ENCODE measurements at places on chromosomes 7 and 10.

DNA sequence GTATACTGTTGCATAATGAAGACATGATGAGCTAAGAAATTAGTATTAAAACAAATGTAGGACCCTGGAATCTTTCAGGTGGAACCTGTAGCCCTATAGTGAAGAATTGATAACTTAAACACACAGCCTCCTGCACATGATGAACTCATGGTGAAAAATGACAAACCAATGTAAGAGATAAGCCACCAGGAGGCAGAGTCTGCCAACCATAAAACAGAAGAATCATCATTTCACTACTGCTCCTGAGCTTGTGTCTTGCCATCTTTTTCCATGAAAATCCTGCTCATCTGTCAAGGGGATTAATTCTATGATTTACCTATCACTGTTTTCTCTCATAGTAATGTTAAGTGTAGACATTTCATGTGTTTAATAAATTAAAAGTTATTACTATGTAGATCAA is 363.9 kb downstream of the MALRD1 start:
- DNase-seq, result no peak

- no peak for DNase-seq
These were observed 286.4 kb downstream of the ARHGAP12 start for GRCh38 chr10:31642281-31642680.

GRCh38 chr7:159006610-159007130 is 138.0 kb downstream of the VIPR2 start:
- no peak for DNase-seq

DNA sequence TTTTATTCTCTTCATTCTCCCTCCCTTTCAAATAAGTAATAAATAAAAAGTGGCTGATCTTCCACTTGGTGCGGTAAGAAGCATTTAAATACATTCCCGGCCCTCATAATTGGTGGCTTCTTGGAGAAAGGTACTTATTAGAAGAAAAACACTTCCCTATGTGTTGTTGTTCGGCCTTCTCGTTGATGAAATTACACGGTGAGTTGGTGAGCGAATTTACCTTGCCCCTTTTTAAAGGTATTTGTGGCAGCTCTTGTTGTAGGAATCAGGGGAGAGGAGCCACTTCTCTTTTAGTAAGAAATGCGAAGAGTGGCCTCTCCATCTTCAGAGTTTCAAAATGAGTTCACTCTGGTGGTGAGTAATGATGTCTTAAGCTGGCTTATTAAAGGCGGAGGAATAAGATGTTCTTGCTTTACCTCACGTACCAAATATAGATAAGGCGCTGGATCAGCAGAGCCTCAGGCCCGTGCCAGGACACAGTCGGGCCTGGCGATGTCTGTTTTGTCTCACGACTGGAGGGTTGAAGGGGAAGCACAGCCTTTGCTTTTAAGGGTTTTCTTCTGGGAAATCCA is 135.9 kb downstream of the CUX1 start:
- DNase-seq, result no peak

DNA sequence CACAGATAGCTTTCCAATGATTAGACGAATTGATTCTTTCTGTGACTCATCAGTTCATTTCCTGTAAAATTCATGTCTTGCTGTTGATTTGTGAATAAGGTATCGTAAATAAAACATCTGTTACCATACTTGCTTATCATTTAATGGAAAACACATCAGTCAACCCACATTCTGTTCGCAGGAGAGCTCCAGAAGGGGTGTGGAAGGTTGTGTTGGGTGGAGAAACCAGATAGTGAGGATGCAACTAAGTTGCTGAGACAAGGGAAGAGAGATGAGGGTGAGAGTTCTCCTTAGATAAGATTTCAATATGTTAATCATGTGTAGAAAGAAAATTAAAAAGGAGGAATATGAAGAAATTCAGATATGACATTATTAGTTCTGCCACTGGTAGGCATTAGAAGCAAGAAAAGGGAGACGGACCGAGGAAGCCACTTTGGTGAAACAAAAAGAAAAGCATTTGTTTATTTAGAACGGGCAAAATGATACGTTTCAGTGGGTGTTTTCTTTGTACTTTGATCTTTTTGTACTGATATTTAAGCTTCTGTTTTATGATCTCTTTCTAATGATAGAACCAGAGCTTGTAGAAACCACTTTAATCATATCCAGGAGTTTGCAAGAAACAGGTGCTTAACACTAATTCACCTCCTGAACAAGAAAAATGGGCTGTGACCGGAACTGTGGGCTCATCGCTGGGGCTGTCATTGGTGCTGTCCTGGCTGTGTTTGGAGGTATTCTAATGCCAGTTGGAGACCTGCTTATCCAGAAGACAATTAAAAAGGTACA is 7.8 kb downstream of the CD36 start:
- DNase-seq, result no peak

DNA sequence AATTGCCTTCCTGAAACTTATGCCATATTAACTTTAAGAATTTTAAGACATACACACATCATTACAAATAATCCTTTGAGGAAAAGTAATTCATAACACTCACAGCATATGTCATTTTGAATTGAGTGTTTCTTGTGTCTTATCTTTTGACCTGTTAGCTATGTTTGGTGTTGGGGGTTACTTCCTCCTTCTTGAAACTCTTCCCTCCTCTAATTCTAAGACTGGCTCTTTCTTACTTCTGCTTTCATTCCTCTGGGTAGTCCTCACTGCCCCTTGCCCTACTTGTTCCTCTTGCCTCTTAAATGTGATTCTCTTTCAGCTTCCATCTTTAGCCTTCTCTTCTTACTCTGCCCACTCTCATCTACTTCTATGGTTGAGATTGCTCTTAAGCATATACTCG is 28.3 kb upstream of the PIP4K2A start:
- no peak for DNase-seq

DNA sequence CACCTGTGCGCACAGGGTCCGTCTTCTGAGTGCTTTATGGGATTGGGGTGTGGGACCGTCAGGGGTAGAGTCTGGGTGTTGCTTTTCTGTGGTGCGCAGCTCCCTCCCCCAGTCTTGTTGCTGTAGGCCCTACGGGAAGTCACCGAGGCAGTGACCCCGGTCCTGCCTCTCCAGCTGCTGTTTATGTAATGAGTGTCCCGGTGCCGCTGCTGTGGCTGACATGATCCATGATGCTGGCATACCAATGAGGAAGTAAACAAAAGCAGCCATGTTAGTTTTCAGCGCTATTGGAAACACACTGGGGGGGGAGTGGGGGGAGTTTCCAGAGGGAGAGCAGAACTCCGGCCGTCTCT is 1.1 kb downstream of the TRIM8 start:
- DNase-seq, result no peak

- DNase-seq, result no peak
These were observed 42.7 kb upstream of the SMARCD3 start for GRCh38 chr7:151291206-151291605.

- DNase-seq, result no peak
These were observed 25.0 kb downstream of the GPR22 start for GRCh38 chr7:107494884-107495283.

DNA sequence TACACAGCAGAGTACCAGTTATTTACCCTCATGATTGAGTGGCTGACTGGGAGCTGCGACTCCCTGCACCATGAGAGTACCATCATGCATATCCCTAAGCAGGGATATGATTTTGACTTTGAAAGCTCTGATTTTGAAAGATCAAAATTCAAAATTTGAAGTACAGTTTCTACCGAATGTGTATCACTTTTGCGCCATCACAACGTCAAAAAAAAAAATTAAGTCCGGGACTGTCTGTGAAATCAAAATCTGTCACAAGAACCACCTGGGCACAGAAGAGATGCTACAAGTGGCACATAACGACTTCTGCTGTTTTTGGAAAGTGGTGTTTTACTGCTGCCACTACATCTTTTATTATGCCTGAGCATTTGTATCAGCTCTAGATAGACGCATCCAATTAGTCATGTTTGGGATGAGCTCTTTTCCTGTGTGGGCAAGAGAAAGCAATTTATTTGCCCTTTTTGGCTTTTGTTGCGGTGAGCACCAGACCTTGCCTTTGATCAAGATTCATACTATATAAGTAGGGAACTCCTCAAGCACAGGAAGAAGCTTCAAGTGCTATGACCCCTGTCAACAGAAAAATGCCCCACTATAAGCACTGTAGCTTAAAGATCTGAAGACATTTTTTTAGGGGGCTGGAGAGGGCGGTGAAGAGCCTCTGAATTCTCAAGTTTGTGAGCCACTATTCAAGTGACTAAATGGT is 10.7 kb downstream of the MTPN start:
- DNase-seq, result no peak

DNA sequence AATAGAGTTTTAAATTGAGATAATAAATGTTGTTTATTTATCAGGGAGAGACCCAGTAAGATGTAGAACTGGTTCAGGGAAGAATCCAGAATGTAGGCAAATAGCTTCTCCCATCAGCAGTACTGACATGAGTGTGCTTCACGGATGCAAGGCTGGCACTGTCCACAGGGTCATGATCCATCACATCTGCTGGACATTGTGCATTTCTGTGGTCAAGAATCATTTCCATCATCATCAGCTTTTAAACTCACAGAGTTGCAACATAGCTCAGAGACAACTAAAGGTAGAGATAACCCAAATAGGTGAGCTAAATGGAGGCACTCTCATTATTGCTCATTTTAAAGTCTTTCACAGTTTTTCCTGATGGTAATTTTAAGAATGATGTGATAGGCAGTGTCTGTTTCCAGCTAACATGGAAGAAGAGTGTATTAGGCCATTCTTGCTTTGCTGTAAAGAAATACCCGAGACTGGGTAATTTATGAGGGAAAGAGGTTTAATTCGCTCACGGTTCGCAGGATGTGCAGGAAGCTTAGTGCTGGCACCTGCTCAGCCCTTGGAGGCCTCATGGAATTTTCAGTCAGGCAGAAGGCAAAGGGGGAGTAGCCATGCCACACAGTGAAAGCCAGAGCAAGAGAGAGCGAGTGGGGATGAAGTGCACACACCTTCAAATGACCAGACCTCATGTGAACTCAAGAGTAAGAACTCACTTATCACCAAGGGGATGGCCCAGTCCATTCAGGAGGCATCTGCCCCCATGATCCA is 80.8 kb downstream of the INPP5A start:
- DNase-seq, result no peak

DNA sequence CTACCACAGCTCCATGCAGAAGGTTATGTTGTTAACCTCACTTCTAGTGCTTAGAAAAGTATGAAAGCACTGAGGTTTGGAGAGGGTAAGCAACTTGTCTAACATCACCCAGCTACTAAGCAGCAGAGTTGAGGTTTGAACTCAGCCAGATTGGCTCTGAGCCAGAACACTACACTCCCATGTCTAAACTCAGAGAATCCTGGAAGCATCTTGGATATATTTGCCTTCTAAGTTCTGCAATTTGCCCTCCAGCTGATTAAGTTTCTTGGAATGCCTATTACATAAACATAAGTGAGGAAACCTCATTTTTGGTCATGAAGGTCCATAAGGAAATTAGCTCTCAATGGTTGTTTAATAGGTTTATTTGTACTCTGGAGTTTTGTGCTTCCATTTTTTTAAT is 78.1 kb upstream of the PHYHIPL start:
- no peak for DNase-seq

GRCh38 chr10:125152450-125153368 is 7.7 kb downstream of the CTBP2 start:
- DNase-seq, result no peak

- DNase-seq, result no peak
These were observed 45.0 kb downstream of the TNS3 start for GRCh38 chr7:47536661-47537611.

- no peak for DNase-seq
These were observed 992 bp upstream of the KIFBP start for GRCh38 chr10:68987611-68988010.

DNA sequence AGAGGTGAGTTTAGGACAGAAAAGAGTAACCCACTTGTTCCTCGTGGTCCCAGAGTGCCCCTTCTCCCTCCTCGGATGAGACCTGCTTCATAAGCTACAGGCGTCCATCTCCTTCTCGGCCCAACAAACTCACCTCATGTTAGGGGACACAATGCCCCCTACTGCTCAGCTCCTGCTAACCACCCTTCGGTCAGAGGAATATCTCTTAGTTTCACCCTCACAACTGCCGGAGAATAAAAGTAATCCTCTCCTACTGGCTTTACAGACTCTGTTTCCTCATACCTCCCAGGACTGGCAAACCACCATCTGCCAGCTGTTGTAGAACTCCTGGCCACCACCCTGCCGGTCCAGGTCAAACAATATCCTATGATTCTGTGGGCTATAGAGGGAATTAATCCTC is 3.2 kb downstream of the AKR1B15 start:
- DNase-seq, result no peak

GRCh38 chr10:123666318-123667236 is at the start of gene GPR26:
Gene GPR26 (plus strand): TSS chr10:123666355. CDS start chr10:123666408, 53 bp downstream.
- DNase-seq, result no peak

- peak; percentile 78 for DNase-seq
These were observed 35.6 kb downstream of the CPN1 start for GRCh38 chr10:100046021-100046486.

- DNase-seq, result no peak
These were observed 20.4 kb upstream of the AP5Z1 start for GRCh38 chr7:4755045-4755444.

DNA sequence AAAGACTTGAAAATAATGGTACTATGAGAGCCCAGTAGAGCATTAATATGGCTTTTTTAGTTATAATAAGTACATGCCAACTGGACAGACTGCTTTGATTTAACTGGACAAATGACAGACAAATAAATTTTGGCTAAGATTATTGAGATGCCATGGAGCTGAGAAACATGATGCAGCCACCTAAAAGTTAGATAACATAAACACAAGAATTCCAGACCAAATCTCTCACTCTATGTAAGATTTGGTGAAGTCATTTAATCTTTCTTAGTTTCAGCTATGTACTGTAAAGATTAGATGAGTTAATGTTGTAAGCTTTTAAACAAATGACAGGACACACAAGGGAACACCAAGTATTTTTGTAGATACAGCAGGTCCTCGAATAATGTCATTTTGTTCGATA is 118.2 kb downstream of the CACNA2D1 start:
- DNase-seq, result no peak

- no peak for DNase-seq
These were observed 80.1 kb upstream of the AUTS2 start for GRCh38 chr7:69517985-69518704.

DNA sequence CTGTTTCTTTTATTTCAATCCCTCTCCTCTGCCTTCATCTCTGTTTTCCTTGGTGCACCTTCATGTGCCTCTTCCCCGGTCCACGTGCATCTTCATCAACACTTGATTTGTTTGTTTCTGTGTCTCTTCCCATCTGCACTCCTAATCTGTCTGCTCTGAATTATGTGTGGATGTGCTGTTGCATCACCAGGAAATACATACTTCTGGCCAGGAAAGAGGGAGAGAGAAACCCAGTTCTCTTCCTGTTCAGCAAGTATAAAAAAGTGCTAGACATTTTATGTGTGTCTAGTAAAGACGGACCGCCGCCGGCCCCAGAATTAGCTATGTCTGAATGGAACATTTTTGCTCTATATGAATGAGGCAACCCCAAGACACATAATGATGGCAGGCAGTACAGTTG is 93.8 kb downstream of the CALD1 start:
- no peak for DNase-seq

- DNase-seq, result no peak
These were observed 374.8 kb upstream of the AKR1E2 start for GRCh38 chr10:4450981-4451908.

DNA sequence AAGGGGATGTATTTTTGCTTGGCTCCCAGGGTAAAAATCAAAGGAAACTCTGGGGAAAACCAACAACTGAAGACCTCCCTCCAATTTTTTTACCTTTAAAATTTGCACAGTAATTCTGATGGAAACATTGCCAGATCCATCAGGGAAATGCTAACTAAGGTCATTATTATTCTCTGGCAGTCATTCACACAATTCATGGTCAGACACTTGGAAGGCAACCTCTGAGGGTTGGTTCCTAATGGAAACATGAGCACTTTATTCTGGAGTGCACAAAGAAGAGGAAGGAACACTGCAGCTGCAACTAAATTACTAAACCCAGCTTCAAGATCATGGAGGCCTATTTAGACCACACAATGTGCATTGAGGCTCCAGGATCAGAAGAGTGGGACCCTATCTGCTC is 34.2 kb downstream of the SRI start:
- DNase-seq, result no peak

Data from activated CD8-positive, alpha-beta memory T cell treated with anti-CD3 and anti-CD28 coated beads for 1 hour (primary cell).